Retinal pigment epithelial cell (primary cell): ENCODE measurements at places on chromosomes 3 and 15.

DNA sequence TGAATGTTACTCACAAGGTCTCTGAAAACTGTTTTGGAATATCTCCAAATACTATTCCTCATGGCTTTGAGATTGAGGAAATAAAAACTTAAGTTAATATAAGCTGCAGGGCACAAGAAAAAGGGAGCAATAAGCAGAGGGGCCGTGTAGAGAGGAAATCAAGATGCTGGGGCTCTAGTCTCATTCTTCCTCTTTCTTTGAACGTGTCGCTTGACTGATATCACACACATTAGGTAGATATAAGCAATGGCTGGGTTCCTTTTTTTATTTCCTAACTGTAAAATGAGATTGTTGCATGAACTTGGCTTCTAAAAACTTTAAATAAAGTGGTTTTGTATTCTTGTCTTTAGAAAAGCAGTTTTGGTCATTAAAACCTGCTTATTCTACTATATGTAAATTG, 326.7 kb upstream of the ROPN1 start:
- no peak for DNase-seq

DNA sequence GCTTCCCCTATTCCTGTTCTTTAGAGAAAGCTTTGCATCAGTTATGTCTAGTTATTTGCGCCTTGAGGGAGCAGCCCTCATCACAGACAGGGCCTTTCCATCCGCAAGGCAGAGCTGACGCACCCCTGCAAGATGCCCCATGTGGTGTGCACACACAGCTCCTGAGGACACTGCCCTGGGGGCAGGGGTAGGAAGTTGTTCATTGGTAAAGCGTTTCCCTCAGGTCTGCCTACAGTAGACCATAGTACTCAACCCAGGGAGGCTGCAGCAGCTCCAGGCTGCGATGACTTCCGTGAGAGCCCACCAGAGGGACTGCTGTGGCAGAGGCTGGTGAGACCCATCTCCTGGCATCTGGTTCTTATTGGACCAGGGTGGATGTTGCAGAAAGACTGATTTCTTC, 55.1 kb upstream of the PLXNA1 start:
- DNase-seq, result no peak

DNA sequence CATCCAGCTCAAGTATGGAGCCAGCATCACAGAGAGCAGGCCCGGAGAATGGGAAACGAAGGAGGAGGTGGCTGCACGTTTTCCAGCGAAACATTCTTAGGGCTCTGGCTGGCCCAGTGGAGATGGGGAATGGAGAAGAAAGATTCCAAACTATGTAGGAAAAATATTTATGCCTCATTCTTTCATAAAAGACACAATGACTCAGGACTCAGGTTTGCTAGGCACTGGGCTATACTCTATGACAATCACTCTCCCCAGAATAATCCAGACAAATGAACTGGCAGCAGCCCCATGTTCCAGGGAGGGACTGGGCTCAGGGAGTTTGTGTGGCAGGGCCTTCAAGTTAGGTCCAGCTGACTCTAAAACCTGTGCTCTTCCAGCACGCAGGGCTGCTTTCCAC, 110.8 kb upstream of the RAD18 start:
- DNase-seq, result peak; percentile 22

DNA sequence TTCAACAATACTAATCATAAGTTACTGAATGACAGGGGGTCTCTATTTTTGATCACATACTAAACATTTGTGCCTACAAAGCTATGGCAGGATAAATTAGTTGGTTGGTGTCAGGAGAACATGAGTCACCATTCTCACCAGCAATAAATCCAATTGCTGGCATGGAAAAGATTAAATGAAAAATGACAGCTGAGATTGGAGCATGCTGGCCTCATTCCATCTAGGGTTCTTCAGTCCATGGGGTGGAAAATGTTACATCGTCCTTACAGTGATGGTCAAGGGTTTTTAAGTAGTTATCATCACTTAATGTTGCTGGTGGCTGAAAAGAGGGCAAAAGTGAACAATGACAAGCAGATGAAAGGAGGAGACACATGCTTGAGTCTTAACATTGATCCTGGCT, 180.1 kb upstream of the BCL6 start:
- peak; percentile 73 for DNase-seq

DNA sequence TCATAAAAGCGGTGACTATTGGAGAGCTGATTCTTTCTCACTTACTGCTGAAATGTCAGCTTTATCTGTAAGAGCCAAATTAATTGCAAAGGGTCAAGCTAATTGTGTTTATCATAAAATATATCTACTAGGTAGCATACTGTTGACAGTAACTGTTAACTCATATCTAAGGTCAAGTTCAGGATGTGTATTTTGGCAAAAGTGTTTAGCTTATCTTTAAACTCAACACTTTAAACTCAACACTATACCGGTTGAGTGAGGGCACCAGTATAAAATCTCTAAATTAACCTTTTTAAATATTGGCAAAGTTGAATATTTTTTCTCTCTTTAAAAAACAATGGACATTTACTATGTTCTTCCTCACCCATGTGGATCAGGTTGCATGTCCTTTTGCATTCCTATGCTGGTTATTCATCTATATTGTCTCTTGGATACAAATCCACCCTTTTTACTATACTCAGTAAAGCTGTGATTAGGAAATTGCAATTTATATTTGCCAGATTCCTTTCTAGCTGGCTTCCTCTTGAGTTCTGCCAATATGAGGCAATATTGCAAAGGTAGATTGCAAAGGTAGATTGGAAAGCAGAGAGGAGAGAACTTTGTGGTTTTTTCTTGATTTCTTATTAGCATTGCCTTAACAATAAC, 344.6 kb upstream of the DCBLD2 start:
- no peak for DNase-seq

GRCh38 chr15:44545913-44546802, 9.2 kb downstream of the EIF3J start:
- DNase-seq, result no peak

DNA sequence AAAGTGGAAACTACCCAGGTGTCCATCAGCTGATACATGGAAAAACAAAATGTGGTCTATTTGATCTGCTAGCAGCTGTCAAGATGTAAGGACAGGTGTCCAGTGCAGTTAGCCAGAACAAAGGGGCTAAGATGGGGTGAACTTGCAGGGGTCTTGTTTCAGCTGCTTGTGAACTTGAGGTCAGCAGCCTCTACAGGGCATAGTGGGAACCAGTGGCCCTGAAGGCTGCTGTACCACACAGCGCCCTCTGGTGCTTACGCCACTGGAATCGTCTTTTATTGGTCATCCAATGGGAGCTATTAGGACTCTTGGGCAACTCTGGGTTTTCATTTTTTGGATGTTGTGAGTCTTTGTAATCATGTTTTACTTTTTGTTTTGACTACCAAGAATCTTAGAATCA, 62.2 kb upstream of the CTSH start:
- DNase-seq, result no peak

DNA sequence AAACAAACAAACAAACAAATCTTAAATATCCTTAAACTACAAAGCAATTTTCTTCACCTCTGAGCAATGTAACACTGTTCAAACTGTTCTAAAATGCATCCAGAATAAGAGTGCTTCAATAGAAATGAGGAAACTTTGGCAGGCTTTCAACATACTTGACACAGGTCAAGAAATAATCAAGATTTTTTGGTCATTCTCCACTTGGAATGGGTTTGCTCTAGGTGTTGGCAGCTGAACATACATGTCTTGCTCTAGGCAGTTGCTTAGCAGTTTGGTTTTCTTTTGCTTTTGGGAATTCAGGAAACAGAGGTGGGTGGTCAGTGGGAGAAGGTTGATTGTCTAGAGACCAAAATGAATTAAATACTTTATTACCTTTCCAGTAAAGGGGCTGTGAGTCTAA, 1.4 kb upstream of the LRRC3B start:
- DNase-seq, result no peak

GRCh38 chr3:46889381-46890110, 12.0 kb downstream of the PTH1R start:
- DNase-seq, result no peak

DNA sequence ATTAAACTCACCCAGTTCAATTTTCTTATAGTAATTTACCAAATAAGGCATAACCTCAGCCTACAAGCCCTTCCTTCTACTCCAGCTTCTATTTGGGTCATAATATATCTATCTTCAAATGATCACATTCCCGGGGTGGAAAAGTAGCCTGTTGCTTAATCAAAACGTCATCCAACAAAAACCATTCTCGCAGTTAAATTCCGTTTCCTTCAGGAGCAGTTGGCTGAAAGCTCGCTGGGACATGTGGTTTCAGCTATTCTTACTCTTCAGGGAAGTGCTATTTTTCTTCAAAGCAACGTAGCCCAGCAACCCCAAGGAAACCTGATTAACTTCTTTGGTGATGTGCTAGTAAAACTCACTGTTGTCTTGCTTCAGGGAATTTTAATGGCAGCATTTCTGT, 59.6 kb downstream of the MAGI1 start:
- DNase-seq, result no peak

DNA sequence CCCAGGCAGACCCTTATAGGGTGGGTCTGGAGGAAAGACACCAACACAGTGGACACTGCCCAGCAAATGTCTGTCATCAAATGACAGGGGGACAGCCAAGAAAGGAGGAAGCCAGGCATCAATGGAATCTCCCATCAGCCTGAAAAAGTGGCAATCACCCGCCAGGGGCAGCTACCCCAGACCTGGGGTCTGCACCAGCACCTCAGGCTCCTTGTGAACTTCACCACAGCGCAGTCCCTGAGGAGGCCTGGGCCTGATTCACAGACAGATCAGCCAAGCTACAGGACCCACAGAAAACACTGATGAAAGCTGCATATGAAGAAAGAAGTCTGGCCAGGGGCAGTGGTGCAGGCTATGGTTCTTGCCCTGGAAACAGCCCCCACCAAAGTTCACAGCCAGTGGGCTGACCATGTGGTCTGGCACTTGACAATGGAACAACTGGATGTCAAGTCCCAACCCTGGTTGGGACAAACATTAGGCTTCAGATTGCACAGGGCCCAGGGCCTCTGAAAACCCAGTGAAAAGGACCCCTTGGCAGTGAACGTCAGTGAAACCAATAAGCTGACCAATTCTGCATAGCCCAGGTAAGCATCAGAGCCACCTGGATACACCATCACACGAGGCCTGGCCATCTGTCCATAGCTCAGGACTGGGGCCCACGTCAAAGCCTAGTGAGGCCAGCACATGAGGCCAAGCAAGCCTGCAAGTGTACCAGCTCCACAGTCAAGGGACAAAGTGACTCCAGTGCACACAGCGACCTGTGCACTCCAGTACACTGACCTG, 29.1 kb downstream of the ALS2CL start:
- DNase-seq, result no peak

GRCh38 chr3:62601238-62602070, 228.1 kb upstream of the FEZF2 start:
- peak; percentile 51 for DNase-seq

DNA sequence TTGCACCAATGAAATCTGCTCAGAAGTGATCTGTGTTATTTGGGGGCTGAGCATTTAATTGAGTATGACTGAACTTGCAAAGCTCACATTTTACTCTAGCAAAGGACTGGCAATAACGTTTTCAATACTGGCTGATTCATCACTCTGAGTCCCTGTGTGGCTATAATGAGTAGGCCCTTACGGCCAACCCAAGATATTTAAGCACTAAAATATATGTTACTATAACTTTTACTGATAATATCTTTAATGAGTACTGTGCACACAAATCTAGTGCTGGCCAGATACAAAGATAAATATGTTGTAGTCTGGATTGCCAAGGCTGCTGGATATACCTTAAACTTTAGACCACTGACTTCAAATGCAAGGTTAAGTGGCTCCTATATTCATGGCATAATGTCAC, 436.4 kb upstream of the KCNMB2 start:
- no peak for DNase-seq

DNA sequence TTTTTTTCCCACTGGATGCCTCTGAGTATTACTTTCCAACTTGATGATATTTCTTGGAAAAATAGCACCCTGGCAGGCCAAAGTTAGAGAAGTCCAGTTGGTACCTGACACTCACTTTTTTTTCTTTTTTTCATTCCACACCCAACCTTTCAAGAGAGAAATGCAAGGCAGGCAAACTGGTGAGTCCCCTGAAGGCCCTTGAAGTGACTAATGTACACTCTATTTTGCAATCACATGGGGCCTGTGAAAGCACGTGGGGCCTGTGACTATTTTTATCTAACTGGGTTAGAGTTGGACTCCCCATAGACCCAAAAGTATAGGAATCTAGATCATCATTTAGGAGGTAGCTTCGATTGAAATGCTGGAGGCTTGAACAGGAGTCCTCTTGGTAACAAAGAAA, 316.7 kb downstream of the CHL1 start:
- DNase-seq, result no peak

- DNase-seq, result no peak
These were observed 1.3 kb downstream of the SPSB4 start for GRCh38 chr3:141052201-141053069.

DNA sequence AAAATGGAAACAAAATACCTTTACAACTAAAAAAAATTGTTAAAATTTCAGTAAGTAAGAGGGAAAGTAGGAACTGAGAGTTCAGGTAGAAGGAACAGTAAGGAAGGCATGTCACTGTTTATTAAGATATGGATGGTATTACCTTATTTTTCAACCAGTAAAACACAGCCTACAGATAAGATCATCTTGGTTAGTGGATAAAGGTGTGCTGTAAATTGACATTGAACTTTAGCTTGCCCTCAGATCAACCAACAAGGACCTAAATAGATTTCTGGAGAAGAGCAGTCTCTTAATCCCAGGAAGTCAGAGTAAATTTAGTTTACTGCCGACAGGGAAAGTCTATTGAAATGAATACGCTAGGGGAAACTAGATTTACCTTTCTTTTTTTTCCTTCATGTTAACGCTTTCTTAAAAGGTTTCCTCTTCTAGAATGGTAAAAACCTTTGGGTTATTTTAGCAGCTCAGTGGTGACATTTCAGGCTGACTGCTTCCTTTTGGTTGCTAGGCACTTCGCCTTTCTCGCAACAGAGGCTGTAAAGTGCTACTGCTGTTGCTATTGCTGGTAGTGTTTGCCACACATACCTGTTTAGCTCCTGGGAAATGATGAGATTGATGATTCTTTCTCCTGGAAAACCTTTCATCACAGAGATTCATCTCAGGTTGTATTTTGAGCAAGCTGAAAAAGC, 12.9 kb downstream of the DZIP3 start:
- no peak for DNase-seq

- no peak for DNase-seq
These were observed 21.5 kb downstream of the SENP8 start for GRCh38 chr15:72139667-72140066.

DNA sequence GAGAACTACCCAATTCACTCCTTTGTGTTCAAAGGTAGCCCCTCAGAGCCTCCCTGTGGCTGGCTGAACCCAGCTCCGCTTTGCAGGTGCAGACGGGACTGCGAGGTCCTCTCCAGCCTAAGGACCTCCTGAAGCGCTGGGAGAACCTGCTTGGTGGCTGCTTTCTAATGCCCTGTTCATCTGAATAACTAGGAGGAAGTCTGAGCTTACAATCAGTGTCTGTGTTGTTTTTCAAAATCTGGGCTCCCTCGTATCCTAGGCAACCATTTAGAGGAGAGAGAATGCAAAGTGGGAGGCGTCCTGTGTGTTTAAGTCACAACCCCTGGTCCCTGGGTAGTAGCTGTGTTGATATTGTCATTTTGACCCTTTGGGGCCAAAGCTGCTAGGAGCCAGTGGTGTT, 99.9 kb downstream of the GABRG3 start:
- DNase-seq, result no peak
